ENCODE measurements at places on chromosomes 16 and 17.

- peak; percentile 76 for DNase-seq
- H3K36me3 ChIP-seq: peaks cover 50% of the 10 kb centered on the region
- H3K27ac ChIP-seq: no peak overlapping the region
- H3K4me1 ChIP-seq: peaks cover 33% of the 10 kb centered on the region
- no peaks in the 10 kb centered on the region for H3K27me3 ChIP-seq
- peak overlapping the region; percentile 60 for H3K4me3 ChIP-seq
Observed at GRCh38 chr16:67150047-67150832, 558 bp downstream of the B3GNT9 start.

DNA sequence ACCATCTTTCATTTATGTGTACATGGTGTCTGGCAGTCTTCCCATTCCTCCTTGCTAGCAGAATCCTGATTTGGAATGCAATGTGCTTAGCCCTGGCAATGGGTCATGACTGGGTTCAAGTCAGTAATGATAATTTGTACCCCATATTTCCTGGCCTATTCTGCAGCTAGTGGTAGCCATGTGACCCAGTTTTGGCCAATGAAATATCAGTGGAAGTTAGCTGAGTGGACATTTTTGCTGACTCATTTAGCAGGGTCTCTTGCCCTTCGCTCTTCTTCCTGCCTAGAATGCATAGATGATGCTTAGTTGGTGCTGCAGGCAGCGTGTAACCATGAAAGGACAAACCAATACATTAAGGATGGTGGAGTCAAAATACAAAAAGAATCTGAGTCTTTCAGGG, 78.8 kb upstream of the AKTIP start:
- H3K27ac ChIP-seq: no peak overlapping the region
- no peaks in the 10 kb centered on the region for H3K4me1 ChIP-seq
- H3K4me3 ChIP-seq: no peak overlapping the region
- no peak for DNase-seq
- no peaks in the 10 kb centered on the region for H3K36me3 ChIP-seq

DNA sequence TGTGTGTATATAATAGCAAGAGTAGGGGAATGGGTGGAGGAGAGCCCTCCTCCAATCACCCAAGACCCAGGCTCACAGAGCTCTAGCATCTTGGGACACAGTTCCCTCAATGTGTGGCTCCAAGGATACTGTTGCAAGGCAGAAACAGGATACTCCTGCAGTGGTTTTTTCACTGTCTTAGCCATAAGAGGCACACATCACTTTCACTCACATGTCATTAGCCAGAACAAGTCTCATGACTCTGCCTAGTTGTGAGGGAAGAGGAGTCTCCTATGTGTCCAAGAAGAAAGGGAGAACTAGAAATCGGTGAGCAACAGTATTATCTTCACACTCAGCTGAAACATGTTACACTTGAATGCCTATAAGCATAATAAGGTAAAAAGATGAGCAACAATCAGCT, 11.1 kb upstream of the NUDT7 start:
- DNase-seq: no peak
- H3K4me3 ChIP-seq: no peak overlapping the region
- peaks cover 6% of the 10 kb centered on the region for H3K27me3 ChIP-seq
- no peaks in the 10 kb centered on the region for H3K4me1 ChIP-seq
- H3K36me3 ChIP-seq: no peaks in the 10 kb centered on the region

- no peaks in the 10 kb centered on the region for H3K36me3 ChIP-seq
- DNase-seq: no peak
- H3K4me1 ChIP-seq: no peaks in the 10 kb centered on the region
- H3K4me3 ChIP-seq: no peak overlapping the region
Observed at GRCh38 chr16:35352431-35352830, 1893.0 kb downstream of the TP53TG3F start.

DNA sequence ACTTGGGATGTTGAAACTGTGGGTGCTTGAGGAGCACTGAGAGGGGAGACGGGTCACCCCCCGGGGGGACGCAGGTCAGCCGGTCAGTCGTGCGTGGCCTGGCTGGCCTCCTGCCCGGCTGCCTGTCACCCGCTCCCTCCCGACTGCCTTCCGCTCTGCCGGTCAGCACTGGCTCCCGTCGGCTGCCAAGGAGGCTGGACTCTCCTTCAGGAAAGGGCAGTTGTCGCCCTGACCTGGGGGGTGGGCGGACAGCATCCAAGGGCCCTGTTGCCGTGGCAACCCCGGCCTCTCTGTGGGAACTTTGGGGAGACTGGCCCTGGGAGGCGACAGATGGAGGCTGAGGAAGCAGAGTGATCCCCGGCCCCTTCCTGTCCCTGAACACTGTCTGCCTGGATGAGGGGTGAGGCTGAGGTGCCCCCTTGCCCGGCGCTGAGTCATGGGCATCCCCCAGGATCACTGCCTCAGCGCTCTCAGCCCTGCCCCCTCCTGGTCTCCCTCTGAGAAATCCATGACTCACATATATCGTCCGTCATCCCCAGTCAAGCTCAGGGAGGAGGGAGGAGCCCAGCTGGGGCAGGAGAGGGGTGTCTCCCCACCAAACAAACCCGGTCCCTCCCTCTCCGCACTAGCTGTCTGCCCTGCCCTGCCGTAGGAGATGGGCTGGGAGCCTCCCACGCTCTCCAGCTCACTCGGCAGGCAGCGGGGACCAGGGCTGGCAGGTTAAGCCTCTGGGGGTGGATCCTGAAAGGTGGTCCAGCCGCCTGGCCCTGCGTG, at the start of gene ADGRG1:
Gene ADGRG1, plus strand, starts transcription at position 623 of the 774 bp plus-strand sequence. CDS start 21,658 bp downstream, outside the sequence.
- peaks cover 11% of the 10 kb centered on the region for H3K36me3 ChIP-seq
- DNase-seq: peak; percentile 98
- H3K4me1 ChIP-seq: peaks cover 85% of the 10 kb centered on the region
- H3K4me3 ChIP-seq: peak within 1 kb of the TSS; percentile 79

- no peak overlapping the region for H3K27ac ChIP-seq
- DNase-seq: no peak
- no peaks in the 10 kb centered on the region for H3K36me3 ChIP-seq
- H3K4me3 ChIP-seq: no peak overlapping the region
Observed at GRCh38 chr16:82203198-82203597, 33.2 kb upstream of the MPHOSPH6 start.

GRCh38 chr17:41133880-41134735, 6.2 kb downstream of the KRTAP4-6 start:
- H3K4me1 ChIP-seq: no peaks in the 10 kb centered on the region
- no peaks in the 10 kb centered on the region for H3K36me3 ChIP-seq
- no peak for DNase-seq
- no peak overlapping the region for H3K4me3 ChIP-seq
- H3K27me3 ChIP-seq: no peaks in the 10 kb centered on the region

GRCh38 chr17:58081646-58082340, 1.4 kb upstream of the DYNLL2 start:
- DNase-seq: no peak
- H3K27me3 ChIP-seq: peaks cover 17% of the 10 kb centered on the region
- H3K27ac ChIP-seq: no peak overlapping the region
- no peak overlapping the region for H3K4me3 ChIP-seq
- peaks cover 14% of the 10 kb centered on the region for H3K4me1 ChIP-seq

- peak overlapping the region; percentile 15 for H3K27ac ChIP-seq
- H3K27me3 ChIP-seq: no peaks in the 10 kb centered on the region
- no peaks in the 10 kb centered on the region for H3K36me3 ChIP-seq
Observed at GRCh38 chr17:56786989-56787482, 46.7 kb downstream of the C17orf67 start.

GRCh38 chr16:3282103-3282729, 1.1 kb upstream of the ZNF263 start:
- H3K4me1 ChIP-seq: peaks cover 13% of the 10 kb centered on the region
- peak overlapping the region; percentile 98 for H3K4me3 ChIP-seq
- peaks cover 4% of the 10 kb centered on the region for H3K27me3 ChIP-seq

DNA sequence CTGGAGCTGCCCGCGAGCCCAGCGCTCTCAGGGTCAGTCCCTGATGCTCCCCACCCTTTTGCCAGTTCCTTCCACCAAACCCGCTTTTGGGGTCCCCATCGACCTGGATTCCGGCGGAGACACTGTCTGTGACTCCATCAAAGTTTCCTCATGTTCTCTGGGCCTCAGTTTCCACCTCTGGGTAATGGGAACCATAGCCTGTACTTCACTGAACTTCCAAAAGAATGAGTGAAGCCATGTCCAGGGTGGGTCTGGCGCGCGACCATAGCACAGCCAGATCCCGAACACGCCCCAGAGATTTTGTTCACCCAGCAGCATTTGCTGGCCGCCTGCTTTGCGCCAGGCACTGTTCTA, 327 bp downstream of the SDR42E2 start:
- peaks cover 4% of the 10 kb centered on the region for H3K4me1 ChIP-seq
- no peaks in the 10 kb centered on the region for H3K36me3 ChIP-seq
- peaks cover 47% of the 10 kb centered on the region for H3K27me3 ChIP-seq

- H3K27me3 ChIP-seq: no peaks in the 10 kb centered on the region
- H3K4me1 ChIP-seq: peaks cover 54% of the 10 kb centered on the region
- no peak overlapping the region for H3K4me3 ChIP-seq
- H3K27ac ChIP-seq: no peak overlapping the region
- H3K36me3 ChIP-seq: no peaks in the 10 kb centered on the region
Observed at GRCh38 chr16:89409161-89409711, 81.1 kb downstream of the ANKRD11 start.

- DNase-seq: peak; percentile 91
- peaks cover 48% of the 10 kb centered on the region for H3K4me1 ChIP-seq
- H3K4me3 ChIP-seq: peak within 1 kb of the TSS; percentile 95
- peak within 1 kb of the TSS; percentile 8 for H3K27ac ChIP-seq
Observed at GRCh38 chr17:38748149-38748891, at the start of gene PCGF2. Gene PCGF2, minus strand, starts transcription at chr17:38748336. Its CDS starts 7,934 bp downstream, at chr17:38740402.

DNA sequence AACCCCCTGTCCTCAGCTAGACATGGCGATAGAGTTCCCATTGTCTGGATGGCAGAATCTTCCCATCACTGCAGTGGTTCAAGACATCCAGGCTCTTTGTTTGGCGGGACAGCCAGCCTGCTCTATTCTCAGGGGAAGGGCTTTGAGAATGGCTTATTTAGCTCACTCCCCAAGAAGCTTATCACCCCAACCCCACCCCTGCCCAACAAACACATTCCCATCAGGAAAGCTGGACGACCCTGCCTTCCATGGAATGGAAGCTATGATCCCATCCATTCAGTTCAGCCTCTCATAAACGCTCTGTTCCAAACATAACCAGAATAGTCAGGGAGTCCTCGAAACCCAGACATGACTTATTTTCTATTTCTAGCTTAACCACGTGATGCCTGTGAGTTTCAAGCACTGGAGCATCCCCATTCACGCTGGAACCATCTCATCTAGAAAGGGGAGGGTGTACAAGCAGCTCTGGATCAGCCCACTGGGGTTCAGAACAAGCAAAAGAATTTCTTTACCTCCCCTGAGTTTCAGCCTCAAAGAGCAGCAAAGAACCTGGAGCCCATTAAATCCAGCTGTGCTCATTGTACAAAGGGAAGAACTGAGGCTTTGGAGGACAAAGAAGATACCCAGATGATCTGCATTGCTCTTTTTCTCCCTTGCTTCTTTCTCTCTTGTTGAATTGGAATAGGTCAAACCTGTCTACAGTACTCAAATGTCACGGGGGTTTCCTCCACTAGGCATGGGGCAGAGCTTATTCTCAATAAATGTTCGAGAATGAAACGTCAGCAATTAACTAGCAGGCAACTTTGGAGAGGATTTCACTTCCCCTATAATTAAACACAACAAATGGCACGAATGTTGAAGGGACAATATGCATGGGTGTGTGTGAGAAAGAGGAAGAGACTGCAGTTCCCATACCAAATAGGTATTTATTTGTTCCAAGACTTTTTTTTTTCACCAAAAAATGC, 93.1 kb downstream of the XYLT1 start:
- no peak overlapping the region for H3K4me3 ChIP-seq
- no peak overlapping the region for H3K27ac ChIP-seq
- no peak for DNase-seq
- no peaks in the 10 kb centered on the region for H3K27me3 ChIP-seq

DNA sequence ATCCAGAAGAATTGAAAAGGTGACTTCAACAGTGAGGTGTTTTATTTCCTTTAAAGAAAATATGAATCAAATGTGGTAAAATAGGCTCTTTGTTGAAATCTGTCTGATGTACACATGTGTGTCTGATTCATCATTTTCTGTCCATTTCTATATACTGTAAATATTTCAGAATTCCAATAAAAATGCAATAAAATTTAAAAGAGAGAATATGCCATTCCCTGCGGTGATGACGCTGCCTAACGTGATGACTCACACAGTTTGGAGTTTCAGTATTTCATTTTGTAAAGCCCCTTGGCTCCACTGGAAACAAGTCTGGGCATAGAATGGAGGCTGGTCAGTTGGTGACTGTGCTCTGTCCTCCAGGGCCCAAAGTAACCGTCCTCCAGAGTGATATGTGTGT, 482.5 kb upstream of the CDH5 start:
- no peak overlapping the region for H3K4me3 ChIP-seq
- H3K27ac ChIP-seq: no peak overlapping the region
- no peaks in the 10 kb centered on the region for H3K36me3 ChIP-seq
- no peaks in the 10 kb centered on the region for H3K4me1 ChIP-seq
- DNase-seq: no peak

GRCh38 chr16:9123871-9124270, 32.4 kb downstream of the HAPSTR1 start:
- peaks cover 36% of the 10 kb centered on the region for H3K36me3 ChIP-seq
- H3K4me1 ChIP-seq: peaks cover 23% of the 10 kb centered on the region
- no peaks in the 10 kb centered on the region for H3K27me3 ChIP-seq
- no peak overlapping the region for H3K4me3 ChIP-seq
- no peak overlapping the region for H3K27ac ChIP-seq
- no peak for DNase-seq

DNA sequence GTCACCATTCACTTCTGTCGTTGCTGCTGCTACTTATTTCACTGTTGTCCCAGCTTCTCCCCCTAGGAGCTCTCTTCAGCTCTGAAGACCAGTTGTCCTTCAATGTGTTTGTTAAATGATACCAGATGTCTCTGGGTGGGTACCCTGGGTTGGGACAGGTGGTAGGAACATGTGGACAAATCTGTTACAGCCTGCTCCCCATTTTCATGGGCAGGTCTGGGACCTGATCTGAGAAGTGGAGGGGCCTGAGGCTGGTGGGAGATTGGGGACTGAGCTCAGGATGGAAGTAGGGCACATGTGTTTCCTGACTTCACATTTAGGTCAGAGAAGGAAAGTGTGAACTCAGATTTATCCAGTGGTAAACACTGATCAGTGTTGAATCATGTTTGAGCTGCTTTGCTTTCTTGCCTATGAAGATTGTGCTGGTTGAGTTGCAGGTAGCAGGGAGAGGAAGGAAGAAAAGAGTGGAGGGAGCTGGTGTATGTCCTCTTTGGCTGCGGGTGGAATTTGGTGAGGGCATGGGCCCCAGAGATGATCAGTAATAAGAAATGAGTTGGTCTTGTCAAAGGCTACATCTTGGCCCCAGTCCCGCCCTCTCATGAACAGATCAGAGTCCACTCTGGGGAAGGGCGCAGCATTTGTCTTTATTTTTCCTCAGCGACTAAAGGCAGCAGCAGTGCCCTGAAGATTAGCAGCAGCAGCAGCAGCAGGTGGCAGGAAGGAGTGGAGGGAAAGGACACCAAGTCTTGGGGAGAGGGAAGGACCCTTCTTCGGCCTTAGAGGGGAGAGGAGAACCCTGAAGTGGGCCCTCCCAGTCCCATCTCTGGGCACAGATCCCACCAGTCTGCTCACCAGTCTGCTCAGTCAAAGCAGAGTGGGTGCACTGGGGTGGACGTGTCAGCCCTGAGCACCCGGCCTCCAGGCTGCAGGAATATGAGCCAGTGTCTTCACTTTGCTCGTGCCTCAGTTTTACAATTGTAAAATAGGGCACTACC, 6.1 kb upstream of the EFTUD2 start:
- peaks cover 9% of the 10 kb centered on the region for H3K36me3 ChIP-seq
- no peak for DNase-seq
- peak overlapping the region; percentile 66 for H3K27ac ChIP-seq
- peak overlapping the region; percentile 12 for H3K4me3 ChIP-seq
- no peaks in the 10 kb centered on the region for H3K27me3 ChIP-seq
